Anterior cingulate cortex (tissue), 58 donors: ENCODE measurements at places on chromosomes 1 and 21.

DNA sequence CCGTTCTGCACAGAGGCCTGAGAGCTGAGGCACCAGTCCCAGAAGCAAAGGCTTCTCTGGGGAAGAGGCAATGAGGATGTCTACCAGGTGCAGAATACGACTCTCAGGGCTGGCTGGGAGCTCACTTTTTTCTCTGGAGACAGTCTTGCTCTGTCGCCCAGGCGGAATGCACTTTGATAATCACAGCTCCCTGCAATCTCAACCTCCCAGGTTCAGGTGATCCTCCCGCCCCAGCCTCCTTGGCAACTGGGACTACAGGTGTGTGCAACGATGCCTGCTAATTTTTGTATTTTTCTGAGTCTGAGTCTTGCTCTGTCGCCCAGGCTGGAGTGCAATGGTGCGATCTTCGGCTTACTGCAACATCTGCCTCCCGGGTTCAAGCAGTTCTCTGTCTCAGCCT lies 17.6 kb downstream of the NADK start:
- no peak for DNase-seq

GRCh38 chr1:225422795-225423517 lies 4.9 kb downstream of the LBR start:
- no peak for DNase-seq

DNA sequence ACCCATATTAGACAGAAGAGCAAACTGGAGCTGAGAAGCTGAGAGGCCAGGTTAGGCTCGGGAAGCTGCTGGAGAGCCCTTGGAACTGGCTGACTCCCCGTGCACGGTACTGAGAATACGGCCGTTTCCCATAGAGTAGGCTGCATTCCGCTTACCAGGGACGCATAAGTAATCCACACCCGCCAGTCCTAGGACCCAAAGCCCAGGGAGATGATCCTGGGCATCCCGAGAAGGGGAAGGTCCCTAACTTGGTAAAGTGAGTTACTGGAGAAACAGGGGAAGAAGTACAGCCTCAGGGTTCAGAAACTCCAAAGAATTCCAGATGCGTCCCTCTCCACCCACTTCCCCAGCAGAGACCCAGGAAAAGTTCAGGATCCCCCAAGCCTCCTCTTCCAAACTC lies 1.3 kb downstream of the LRRC38 start:
- no peak for DNase-seq

DNA sequence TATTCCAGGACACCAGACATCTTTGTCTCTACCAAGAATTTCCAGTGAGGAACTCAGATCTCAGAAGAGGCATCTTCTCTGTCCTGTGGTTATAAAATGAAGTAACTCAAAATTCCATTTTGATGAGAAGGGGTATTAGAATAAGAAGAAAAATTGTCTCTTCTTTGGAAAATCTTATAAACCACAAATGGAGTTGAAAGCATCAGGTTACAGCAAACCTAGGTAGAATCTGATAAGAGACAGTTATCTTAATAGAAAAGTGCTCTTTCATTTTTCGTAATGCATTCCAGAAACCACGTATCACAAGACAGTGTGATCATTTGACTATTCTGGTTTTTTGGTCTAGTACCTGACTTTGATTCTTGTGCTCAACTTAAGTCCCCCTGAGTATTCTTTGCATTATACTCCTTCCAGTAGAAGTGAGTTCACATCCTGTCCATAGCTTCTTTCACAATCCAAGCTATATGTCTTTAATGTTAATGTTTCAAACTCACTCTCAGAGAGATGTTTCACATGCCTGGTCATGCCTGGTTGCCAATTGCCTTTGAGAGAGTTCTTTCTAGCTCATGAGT lies 120.9 kb upstream of the PRDX6 start:
- DNase-seq, result no peak

DNA sequence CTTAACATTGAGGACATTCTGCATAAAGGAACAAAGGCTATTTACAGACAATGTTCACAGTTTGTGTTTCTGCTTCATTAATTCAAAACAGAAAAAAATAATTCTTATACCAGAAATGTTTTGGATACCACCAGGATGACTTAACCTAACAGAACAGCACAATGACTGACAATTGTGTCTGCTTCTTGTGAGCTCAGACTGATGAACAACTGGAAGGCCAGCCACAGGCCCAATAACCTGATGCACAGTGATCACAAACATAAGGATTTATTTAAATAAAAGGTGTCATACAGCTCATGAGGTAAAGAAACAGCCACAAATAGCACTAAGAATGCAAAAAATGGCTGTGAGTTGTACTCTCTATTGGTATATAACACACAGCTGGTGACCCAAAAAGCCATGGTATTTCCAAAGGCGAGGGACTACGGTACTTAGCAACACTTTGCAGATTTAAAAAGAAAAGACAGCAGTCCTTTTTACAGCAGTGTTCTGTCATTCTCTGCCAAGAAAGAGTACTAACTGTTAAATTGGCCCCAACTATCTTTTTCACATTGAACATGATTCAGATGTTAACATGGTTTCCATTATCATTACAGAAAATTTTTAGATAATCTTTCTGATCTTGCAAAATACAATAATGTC lies 32.1 kb upstream of the DDAH1 start:
- DNase-seq, result no peak

DNA sequence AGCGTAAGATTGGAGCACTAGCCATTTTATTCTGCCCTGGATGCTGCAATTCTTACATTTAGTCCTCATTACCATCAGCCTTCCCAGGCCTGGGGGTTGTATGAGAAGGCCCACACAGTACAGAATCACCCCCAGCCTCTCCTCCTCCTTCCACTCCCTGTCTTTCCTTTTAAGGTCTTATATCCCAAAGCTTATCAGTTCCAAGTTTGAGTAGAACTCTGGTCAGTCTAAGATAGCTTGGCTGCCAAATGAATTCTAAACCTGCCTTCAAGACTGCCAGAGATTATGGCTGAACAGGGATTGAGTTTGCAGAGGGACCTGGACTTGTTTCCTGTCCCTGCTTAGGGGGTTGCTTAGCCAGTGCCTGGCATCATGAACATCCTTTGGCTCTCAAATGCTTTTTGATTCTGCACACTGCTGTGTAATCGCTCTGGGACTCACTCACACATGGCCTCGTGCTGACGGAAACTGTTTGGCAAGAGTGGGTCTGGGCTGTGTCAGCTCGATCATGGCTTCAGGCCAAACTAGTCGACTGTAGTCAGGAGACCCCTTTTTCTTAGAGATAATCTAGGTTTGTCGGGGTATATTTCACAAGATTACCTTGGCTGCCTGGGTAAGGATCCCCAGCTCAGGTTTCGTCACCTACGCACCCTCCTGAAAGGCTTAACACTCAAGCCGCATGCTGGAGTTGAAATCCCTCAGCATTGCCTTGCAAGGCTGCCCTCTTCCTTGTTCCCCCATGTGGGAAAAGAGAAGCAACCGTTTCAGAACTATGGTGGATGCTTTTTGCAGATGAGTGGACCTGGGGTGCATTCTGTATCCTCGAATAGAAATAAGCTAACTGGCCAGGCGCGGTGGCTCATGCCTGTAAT lies 252.6 kb downstream of the NFIA start:
- no peak for DNase-seq

GRCh38 chr1:226581650-226582330 lies 33.2 kb downstream of the STUM start:
- no peak for DNase-seq
